Midbrain (tissue), 1 donor: ENCODE measurements at places on chromosomes 5 and 9.

GRCh38 chr5:142053426-142054151 lies 40.8 kb upstream of the GNPDA1 start:
- peak; percentile 37 for DNase-seq

- DNase-seq: no peak
Measured at GRCh38 chr5:83281176-83281575, 190.4 kb upstream of the VCAN start.

- DNase-seq: no peak
Measured at GRCh38 chr5:55313870-55314617, 6.3 kb downstream of the MTREX start.

GRCh38 chr5:109688630-109688969 lies 1.1 kb upstream of the MAN2A1 start:
- peak; percentile 79 for DNase-seq

GRCh38 chr9:86456416-86456815 lies 102.2 kb upstream of the TUT7 start:
- DNase-seq: no peak

DNA sequence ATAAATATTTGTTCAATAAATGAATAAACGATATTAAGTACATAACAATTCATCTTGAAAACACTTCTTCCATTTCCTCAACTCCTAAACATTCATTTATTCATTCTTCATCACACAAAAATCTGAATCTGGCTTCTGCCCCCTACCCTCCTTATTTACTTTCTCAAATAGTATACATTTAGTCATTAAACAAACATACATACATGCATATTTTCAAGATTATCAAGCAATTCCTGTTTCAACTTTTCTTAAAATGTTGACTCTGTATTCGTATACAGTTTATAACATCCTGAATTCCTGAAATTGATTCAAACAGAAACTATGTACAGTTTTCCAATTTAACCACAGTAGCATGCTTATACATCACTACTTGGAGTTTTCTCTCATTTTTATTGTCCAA lies 129.0 kb downstream of the MUSK start:
- DNase-seq: no peak

DNA sequence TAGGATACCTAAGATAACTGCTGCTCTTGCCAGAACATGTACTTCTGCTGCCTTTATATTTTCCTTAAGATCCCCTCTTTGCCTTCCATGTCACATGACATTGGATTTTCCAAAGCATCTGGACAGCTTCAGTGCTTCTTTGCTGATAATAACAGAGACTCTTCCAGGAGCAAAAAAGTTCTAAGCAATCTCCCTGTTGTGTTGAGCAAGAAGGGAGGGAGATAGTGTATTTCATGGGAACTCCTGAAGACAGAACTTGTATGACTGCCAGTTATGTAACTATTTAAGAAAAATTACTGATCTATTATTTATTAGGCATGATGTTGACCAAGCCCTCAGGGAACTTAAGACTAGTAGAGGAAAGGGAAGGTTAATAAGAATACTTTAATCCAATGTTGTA lies 454.7 kb downstream of the SPATA31D1 start:
- no peak for DNase-seq

DNA sequence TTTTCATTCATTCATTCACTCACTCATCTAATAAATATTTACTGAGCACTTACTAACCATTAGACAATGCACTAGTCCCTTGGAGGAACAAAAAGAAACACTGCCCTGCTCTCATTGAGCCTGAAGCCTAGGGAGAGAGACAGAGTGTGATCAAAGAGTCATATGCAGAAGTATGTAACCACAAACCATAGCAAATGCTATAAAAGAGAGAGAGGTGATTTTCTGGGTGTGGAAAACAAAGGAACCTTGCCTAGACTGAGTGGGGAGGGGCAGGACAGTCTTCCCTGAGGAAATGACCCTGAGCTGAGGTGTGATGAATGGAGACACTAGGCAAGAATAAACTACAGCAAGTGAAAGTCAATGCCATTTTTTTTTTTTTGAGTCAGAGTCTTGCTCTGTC lies 10.8 kb upstream of the ADRA1B start:
- no peak for DNase-seq

DNA sequence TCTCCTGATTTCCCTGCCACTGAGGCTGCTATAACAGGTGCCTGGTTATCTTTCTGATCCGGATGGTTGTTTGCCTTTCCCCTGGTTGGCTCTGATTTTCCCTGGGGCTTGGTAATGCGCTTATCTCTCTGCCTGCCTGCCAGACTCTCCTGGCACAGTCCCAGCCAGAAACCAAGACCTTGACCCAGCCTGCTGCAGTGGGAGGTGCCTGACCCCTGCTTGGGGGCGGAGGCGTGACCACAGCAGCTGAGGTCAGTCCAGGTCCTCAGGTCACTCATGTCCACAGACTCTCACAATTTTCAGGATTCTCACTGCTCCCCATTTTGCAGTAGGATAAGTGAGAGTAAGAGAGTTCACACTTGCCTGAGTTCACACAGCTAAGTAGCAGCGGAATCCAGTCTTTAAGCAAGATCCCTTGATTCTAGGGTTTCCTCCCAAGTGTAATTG lies 24.4 kb upstream of the SYNPO start:
- no peak for DNase-seq

DNA sequence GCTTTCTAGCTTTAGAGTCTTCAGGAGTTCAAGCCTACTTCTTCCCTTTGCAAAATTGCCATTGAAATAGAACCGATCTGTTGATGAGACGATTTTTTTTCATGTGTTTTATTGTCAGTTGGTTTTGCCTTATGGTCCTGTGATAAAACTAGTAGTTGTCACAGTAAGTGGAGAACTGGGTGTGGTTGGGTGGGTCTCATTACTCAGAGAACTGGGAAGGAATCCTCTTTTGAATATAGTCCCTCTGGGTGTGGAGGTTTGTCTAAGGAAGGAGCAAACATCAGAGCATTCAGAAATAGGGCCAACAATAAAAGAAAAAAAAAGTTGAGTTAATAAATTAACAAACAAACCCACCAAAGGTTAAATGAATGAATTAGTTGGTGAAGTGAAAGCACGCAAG lies 69.0 kb downstream of the ALDH1A1 start:
- DNase-seq: no peak

GRCh38 chr5:163564321-163564938 lies 59.0 kb downstream of the MAT2B start:
- DNase-seq: peak; percentile 75

- no peak for DNase-seq
Measured at GRCh38 chr9:133787754-133788025, 49.5 kb upstream of the SARDH start.

- peak; percentile 93 for DNase-seq
Measured at GRCh38 chr5:65925601-65926275, 637 bp upstream of the ERBIN start.

DNA sequence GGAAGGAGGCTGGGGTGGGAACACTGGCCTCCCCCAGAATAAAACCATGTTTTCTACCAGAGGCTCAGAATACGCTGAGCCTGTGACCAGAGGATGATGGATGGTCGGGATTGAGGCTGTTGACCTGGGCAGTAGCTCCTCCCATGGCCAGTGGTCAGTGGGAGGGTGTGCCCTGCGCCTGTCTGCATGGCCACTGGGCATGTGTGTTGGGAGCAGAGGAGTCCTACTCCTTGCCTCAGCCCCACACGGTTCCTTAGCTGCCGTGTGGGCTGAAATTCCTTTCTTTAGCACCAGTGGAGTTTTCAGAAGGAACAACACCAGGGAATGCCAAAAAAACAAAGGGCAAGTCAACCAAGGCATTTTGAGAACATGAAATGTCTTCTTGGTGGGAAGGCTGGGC lies 8.5 kb upstream of the RMND5B start:
- no peak for DNase-seq

- DNase-seq: no peak
Measured at GRCh38 chr9:18890372-18890771, 142.6 kb downstream of the SAXO1 start.

GRCh38 chr5:88825584-88826315 lies 57.2 kb downstream of the MEF2C start:
- no peak for DNase-seq

GRCh38 chr9:76374783-76375559 lies 19.3 kb downstream of the RFK start:
- no peak for DNase-seq

GRCh38 chr5:162496100-162496808 lies 428.7 kb downstream of the GABRG2 start:
- no peak for DNase-seq

GRCh38 chr5:82360022-82360421 lies 81.9 kb upstream of the RPS23 start:
- no peak for DNase-seq

- no peak for DNase-seq
Measured at GRCh38 chr9:89601306-89601705, 3.5 kb upstream of the GADD45G start.

DNA sequence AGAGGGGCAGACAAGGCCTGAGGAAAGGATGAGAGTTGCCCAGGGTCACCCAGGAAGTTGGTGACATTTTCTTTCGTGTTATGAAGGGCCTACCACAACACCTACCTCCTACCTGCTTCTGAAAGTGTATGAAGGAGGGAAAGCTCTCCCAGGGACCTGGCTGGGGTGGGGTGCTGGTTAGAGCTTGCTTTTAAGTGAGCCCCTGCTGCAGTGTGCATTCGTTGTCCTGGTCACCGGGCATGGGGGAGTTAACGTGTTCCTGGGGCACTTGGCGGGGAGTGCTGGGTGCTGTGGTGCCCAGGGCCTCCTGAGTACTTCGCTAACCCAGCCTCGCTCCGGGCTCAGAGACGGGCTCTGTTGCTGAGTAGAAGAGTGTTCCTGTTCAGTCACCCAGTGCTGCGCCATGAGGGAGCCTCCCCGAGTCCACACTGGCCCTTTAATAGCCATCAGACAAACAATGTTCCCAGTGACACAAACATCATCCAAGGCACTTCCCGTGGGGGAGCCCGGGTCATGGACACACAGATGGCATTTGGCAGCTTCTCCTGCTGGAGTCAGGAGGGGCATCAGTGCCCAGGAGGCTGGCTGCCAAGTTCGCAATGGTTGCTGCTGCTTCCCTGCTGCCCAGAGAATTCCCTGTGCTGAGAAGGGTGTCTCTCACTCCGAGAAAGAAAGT lies 85.7 kb downstream of the AMBP start:
- peak; percentile 92 for DNase-seq

- no peak for DNase-seq
Measured at GRCh38 chr5:173622183-173623047, 6.0 kb upstream of the BOD1 start.

DNA sequence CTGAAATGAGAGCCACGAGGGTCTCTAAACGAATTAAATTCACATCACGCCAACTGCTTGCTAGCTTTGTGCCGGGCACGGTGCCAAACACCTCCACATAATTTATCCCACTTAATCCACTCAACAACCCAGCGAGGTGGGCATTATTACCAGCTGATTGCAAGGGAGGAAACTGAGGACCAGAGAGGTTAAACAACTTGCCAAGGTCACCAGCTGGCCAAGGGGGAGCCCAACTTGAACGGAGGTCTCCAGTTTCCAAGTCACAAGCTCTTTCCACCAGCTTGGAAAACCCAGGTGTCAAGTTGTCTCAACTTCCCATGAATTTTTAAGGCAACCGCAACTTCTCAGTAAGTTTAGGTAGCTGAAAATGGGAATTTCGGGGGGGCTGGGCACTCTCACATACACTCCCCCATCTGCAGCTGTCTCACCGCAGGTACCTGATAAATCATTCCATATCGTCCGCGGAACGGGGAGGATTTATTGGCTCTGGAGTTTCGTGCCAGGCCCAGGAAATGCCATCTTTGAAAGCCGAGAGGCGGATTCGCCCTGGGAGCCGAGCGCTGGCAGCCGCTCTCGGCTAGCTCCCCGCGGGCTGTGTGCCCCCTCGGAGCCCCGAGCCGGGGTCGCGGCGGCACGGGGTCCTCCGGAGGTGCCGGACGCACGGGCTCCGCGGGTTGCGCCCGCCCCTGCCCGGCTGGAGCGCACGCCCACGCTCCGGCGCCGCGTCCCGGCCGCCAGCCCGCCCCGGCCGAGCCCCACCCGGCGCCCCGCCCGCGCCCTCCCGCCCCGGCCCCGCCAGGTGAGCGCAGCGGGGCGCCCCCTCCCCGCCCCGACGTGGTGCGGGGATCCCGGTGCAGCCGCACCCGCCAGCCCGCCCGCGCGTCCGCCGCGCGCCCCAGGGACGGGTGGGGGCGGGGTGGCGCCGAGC lies 617 bp downstream of the PTPN3 start:
- DNase-seq: no peak

DNA sequence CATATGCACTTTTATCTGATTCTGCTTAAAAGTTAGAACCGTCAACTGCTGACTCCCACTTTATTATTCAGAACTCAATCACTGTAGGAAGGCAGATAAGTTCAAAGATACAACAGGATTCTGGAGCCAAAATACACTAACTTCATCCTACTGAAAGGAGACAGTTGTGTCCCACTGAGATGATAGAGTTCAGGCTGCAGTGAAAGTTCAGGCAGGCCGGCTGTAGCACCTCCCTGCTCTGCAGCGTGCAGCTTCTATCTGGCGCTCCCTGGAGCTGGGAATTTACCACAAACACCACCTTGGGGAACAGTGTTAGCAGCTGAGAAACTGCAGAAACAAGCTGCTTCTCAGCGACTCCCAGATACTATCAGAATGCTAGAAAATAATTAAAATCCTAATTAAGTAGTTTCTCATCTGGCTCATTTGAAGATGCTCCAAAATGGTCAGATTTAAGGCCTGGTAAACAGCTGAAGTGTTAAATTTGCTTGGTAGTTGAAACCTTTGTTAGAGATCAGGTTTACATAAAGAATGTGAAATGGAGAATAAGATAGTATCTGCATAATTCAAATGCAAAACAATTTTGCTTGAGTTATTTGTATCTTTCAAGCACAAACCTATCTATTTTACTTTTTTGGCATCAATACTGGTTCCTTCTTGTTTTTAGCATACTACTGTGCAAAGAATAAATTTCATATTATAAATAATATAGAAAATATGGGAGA lies 52.3 kb upstream of the CNTLN start:
- no peak for DNase-seq

DNA sequence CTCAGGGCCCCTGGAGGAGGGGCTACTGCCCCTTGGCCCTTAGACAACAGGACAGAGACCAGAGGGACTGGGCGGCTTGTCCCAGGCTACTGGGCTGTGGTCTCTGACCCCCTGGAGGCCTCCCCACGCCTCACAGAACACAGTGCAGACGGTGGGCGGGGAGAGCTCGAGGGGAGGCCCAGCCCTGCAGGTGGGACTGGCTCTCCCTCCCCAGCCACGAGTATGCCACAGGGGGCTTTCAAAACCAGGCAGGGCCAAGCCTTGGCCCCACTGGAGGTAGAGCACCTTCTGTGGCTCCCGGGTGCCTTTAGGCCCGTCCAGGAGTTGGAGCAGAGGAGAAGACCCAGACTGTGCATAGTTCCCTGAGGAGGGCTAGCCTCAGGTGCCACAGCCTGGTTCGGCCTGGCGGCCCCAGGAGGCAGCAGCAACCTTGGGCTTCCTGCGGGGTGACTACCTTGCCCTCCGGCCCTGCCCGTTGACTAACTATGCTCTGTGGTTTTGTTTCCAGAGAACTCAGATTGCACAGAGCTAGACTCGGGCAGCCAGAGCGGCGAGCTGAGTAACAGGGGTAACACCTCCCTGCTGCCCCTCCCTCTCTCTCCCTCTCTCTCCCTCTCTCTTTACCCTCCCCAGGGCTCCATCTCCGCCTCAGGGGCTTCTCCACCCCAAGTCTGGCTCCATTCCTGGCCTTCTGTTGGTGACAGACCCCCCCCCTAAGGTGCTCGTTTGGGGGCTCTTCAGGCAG lies 15.5 kb downstream of the CARD19 start:
- no peak for DNase-seq
